Inflammatory macrophage treated with lipopolysaccharide for 1 hour (primary cell): ENCODE measurements at places on chromosomes 12 and 14.

DNA sequence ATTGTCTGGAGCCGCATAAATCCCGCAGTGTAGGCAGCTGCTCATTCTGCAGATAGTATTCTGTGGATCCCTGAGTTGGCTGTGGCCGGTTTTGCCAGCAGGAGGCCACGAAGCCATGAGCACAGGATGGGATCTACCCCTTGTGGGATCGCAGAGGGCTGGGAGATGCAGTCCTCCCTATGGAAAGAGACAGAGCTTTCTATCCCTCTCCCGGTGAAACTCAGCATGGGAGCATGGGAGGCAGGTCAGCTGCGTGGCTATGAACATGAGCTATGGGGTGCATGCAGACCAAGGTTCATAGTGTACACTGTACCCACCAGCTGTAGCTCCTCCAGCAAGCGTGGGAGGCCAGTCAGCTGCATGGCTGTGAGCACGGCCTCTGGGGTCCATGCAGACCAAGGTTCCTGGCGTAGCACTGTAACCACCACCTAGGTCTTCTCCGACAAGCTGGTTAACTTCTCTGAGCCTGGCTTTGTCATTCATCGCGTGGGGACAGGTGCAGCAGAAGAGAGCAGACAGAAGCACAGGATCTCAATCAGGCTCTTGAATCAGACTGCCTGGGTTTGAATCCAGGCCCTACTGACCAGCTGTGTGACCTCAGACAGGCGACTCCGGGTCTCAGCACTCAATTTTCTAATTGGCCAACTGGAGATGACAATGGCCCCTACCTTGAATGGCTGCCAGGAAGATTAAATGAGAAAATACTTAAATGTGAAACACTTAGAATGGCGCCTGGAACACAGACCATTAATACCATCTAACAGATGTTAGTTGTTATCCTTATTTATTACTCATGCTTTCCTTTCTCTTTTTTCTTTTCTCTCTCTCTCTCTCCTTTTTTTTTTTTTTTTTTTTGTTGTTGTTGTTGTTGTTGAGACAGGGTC is 6.0 kb downstream of the BDKRB1 start:
- DNase-seq, result no peak

GRCh38 chr12:97535582-97535981 is 73.0 kb downstream of the RMST start:
- DNase-seq, result no peak

GRCh38 chr14:64210216-64210615 is 84.0 kb downstream of the ESR2 start:
- no peak for DNase-seq

DNA sequence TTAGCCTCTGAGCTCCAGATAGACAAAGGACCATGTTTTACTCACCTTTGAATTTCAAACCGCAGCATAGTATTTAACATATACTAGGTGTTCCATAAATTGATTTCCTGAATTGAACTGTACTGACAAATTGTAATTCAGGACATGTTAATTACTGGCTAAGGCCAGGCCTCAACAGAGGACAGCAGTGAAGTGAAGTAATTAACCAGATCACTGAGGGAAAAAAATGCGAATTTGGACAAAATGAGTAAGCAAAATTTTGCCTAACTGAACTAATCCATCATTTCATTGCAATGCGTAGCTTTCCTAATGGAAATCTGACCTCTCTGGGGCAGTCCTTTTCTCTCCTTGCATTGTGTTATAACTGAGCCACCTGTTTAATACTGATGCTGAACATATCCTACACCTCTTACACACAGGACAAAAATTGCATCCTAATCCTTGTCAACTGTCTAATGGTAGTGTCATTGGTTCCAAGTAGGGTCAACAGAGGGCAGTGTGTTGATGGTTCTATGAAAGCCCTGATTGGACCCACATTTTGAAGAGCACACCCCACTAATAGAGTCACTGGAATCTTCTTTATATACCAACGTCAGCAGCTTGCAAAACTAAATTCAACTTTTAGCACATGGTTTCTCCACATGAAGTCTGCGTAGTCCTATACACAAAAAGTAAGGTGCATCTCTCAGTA is 148.4 kb downstream of the SLC25A21 start:
- no peak for DNase-seq

DNA sequence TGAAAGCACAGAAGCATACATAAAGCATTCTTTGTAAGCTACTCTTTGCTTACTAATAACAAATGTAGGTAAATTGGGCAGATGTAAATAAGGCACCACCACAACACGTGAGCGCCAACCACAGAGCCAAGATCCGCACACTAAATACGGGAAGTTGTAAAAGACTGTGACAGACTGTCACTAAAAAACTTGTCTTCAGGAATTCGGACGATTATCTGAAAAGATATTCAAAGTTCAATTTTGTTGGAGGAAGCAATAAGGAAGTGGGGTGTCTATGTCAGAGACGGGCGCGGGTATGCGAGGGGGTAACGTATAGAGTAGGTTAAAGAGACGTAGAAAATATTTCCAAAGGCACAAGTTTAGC is 1.5 kb upstream of the HSP90B1 start:
- DNase-seq, result peak; percentile 29

- DNase-seq, result no peak
These were observed 5.5 kb upstream of the VASH1 start for GRCh38 chr14:76755610-76756370.

DNA sequence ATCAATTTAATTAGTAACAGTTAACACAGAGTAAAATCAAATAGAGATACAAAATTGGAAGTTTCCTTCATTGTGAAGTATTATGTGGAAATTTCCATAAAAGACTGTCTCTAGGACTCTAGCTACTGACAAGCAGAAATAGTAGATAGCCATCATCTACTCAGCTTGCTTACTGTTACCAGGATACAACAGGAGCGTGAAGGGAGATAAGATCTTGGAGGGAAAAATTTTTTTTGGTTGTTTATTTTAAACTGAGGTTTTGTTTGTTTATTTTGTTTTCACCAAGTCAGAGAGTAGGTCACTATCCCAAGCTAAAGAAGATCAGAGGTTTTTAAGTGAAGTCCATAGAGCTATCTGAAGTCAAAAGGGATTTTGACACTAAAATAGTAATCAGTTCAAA is 861.3 kb upstream of the MGAT4C start:
- no peak for DNase-seq

- DNase-seq, result no peak
These were observed 120.9 kb downstream of the SLC8A3 start for GRCh38 chr14:70067810-70068209.

- DNase-seq, result no peak
These were observed 5.2 kb downstream of the DCN start for GRCh38 chr12:91177381-91177780.

GRCh38 chr14:96888158-96888557 is 91.0 kb downstream of the VRK1 start:
- DNase-seq, result no peak

DNA sequence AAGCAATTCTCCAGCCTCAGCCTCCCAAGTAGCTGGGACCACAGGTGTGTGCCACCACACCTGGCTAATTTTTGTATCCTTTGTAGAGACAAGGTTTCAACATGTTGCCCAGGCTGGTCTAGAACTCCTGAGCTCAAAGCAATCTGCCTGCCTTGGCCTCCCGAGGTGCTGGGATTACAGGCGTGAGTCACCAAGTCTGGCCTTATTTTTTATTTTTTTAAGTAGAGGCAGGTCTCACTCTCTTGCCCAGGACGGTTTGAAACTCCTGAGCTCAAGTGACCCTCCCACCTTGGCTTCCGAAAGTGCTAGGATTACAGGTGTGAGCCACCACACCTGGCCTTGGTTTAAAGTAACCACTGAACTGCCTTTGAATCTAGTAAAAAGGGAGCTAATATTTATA is 56.8 kb downstream of the SPPL3 start:
- no peak for DNase-seq

DNA sequence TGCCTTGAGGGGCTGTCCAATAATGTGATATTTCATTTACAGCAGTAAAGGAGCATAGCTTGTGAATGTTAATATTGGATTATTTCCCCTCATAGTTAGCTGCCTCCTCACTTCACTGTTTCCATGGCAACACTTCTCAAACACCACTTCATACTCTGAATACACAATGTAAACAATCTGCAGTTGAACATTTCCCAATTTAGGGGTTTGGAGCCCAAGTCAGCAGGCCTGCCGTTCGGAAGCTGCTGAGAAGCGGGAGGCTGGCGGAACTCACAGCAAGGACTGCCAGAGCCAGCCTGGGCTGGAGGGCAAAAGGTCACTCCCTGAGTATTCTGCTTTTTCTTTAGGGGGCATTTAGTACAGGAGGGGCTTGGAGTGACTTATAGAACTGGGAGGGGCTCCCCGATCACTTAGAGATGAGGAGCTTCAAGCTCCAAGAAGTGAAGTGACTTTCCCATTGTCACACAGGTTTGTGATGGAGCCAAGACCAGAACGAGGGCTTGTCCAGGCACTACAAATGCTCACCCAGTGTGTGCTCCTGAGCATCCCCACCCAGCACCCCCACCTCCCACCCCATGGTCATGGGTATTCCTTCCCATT is 12.1 kb upstream of the SLC24A4 start:
- DNase-seq, result no peak

- no peak for DNase-seq
These were observed 240 bp downstream of the BTG1 start for GRCh38 chr12:92145481-92145730.

DNA sequence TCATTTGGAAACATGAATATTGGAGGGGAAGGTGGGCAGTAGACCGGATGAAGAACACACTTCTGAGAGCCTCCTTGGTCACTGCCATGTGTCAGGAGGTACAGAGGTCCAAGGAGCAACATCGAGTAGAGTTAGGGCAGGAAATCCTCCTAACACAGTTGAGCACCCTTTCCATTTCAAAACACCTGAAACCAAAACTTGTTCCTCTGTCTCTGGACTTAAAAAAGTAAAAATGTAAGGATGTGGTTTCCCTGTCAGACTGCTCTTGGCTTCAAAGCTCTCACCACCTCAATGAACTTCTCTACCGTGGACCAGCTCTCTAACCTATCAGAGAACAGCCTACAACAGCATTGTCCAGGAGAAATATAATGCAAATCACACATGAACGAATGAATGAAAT is 573.9 kb downstream of the NOVA1 start:
- DNase-seq, result no peak

GRCh38 chr12:104751594-104751993 is 206.5 kb downstream of the SLC41A2 start:
- no peak for DNase-seq

GRCh38 chr12:50283229-50283923 is at the start of gene LIMA1:
LIMA1 (minus strand) TSS chr12:50283520; CDS start chr12:50248751, 34,769 bp downstream.
- peak; percentile 89 for DNase-seq

GRCh38 chr12:13104409-13104808 is 942 bp upstream of the GSG1 start:
- peak; percentile 76 for DNase-seq

- no peak for DNase-seq
These were observed 15.5 kb upstream of the PCNX1 start for GRCh38 chr14:70891737-70892136.

DNA sequence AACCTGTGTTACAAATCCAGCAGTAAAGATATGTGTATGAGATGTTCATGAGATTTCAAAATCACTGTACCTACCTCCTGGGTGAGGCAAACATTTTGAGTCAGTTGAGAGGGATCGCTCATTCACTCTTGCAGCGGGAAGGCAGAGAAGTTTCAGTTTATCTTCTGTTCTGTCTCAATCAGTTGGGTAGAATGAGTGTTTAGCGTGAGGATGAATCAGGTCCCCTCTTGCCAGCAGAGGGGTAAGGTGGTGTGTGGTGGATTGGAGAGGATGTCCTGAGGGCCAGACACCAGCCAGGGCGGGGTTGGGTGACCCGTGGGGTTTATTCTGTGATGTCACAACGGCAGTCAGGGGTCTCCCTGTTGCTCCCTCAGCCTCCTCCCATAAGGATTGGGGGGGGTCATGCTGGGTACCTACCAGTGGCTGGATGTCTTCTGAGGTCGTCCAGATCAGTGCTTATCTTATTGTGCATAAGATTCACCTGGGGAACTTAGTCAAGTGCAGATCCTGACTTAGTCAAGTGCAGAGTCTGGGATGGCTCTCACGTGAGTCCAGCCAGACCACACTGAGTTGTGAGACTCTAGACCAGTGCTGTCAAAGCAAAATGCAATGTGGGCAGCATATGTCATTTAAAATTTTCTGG is at the start of gene GSG1:
GSG1 (minus strand) TSS at position 277 of the 643 bp plus-strand sequence; CDS start at position 122, 155 bp downstream.
- DNase-seq, result no peak

DNA sequence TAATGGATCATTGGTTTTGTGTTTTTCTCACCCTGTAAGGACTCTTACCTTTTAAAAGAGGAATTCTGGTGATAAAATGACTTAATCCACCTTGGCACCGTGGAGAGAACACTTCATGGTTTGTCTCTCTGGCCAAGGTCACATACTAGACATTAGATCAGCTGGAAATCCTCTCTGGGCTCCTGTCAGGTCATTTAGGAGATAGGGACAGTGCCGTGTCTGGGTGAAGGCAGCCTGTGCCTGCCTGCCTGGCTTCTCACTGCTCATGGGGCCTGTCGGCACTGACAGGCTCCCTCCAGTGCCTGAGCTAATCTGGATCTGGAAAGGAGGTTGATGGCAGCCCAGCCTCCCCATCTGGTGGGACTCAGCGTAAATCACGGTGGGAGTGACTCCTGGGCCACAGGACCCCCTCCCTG is 5.7 kb downstream of the CRADD start:
- DNase-seq, result no peak

DNA sequence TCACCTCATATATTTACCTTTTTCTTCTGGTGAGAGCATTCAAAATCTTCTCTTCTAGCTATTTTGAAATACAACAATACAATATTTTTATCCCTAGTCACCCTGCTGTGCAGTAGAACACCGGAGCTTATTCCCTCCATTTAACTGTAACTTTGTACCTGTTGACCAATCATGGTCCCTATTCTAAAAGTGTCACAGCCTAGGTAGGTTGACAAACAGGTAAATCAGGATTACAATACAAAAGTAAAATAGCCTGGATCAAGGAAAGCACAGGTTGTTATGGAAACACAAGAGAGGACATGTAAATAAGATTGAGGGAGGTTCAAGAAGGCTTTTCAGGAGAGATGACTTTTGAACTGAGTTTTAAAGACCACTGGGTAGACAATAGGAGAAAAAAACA is 670.9 kb downstream of the DIO2 start:
- no peak for DNase-seq

DNA sequence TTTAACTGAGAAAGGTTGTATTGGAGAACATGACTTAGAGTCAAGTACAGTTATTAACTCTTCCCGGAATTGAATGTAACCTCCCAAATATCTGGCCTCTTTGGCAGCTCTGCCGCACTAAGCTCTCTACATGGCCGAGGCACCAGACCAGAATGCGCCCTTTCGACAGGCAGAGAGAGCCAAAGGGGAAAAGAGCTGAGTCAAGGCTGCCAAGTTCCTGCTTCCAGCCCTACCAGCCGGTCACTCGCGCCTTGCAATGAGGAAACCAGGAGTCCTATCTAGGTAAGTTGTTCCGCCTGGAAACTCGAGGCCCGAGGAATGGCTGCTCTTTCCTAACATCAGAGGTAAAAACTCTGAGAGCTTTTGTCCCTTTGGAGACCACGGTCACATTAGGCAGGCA is 172.2 kb downstream of the BRMS1L start:
- DNase-seq, result no peak

- DNase-seq, result no peak
These were observed 13.5 kb downstream of the AMDHD1 start for GRCh38 chr12:95956557-95957145.

GRCh38 chr14:64149921-64150320 is 144.2 kb downstream of the ESR2 start:
- DNase-seq, result no peak
